C1 segment of cervical spinal cord (tissue), 14 donors: ENCODE measurements at places on chromosomes 3 and 15.

DNA sequence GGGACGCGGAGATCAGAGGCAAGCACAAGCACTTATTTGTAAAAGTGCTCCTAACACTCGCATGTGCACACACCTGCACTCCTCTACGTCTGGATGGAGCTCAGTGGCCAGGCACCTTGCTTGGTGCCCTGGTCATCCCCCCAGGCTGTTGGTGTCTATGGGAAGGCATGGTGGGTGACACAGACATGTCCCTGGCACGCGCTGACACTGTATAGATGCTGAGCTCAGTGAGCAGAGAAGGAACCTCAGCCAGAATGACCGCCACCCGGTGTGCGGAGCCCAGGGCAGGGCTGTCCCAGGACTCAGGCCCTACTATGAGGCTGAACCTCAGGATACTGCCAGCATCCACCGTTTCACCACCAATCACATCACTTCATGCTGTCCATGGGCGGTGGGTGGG, 64.5 kb downstream of the NIPA2 start:
- no peak for DNase-seq

DNA sequence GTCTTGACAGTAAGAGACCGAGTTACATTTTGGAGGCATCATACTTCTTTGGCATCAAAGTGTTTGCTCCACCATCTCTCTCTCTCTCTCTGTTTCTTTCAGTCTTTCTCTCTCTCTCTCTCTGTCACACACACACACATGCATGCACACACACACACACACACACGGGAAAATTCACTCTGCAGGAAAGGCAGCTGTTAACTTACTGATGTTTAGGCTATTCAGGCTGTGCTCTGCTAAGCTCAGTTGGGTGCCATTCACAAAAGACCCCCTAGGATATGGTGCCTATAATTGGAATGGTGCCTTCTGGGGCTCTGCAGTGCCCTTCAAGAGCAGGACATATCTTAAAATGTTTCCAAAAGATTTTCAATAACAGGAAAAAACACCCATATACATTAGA, 78.2 kb downstream of the KCNH8 start:
- no peak for DNase-seq

DNA sequence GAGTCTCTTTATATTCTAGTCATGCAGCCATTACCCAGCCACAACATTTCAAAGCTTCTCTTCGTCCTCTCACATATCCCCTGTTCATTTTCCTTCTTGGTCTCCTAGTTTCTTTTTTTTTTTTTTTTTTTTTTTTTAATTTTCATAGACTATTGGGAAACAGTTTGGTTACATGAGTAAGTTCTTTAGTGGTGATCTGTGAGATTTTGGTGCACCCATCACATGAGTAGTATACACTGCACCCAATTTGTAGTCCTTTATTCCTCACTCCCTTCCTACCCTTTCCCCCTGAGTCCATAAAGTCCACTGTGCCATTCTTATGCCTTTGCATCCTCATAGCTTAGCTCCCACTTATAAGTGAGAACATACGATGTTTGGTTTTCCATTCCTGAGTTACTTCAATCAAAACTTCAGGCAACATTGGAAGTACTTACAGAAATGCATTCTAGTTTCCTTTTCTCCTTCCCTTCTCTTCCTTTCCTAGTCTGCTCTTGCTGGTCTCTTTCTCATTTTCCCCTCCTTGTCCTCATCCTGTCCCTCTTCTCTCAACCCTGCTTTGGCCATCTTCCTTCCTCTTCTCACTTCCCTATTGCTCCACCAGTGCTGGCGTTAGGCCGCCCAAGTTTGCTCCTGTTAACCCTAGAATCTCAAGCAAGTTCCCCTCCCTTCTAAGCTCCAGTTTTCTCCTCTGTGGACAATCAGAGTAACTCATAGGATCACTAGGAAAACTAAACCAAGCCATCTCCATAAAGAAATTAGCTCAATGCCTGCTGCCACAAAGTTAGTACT, 4.8 kb downstream of the ATP8B4 start:
- DNase-seq = no peak

DNA sequence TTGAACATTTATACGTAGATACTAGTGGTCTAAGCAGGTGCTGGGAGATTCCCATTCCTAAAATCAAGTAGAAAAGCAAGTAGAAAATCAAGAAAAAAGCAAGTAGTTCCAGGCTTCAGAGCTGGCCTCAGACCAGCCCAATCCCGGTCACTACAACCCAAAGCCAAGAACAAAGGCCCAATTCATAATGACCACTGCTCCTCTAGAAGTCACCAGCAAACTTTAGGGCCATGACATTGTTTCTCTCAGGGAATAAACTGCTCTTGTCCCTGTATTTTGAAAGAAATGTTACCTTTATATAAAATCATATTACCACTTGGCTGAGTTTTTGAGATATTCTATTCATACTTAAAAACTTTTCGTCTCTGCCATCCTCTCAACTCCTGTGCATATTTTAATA, 106.3 kb upstream of the IL12A start:
- DNase-seq = peak; percentile 50

GRCh38 chr3:5126586-5126985, 4.5 kb downstream of the ARL8B start:
- no peak for DNase-seq

GRCh38 chr3:354432-354831, 157.9 kb downstream of the CHL1 start:
- no peak for DNase-seq

- DNase-seq = no peak
Measured at GRCh38 chr15:71469413-71469812, 340.9 kb upstream of the NR2E3 start.

DNA sequence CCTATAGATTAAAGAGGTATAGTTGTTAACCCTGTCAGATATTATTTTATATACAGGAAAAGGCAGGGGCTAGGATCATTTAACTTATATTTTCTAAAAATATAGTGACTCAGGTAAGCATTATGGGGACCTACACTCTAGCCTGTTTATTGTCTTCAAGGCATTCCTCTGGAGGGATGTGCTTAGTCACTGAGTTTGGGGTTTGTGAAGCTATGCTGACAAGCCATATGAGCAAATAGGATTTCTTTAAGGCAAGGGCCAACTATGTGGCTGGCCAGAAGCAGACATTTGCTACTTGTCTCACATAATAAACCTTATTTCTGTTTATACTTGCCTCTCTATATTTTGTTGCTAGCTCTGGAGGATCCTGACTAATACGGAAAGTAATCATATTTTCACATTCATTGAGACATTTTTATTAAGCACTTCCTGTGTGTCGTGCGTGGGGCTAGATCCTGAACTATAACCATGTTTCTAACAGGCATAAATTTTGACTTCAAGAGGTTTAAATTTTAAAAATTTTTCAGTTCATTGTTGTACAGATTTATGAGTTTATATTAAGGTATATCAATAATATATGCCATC, 153.4 kb downstream of the OTOL1 start:
- no peak for DNase-seq

- DNase-seq = no peak
Measured at GRCh38 chr15:80404057-80404760, at the start of gene ARNT2. TSS of gene ARNT2 (plus strand) at chr15:80404382. CDS start at chr15:80404516, 134 bp downstream.

DNA sequence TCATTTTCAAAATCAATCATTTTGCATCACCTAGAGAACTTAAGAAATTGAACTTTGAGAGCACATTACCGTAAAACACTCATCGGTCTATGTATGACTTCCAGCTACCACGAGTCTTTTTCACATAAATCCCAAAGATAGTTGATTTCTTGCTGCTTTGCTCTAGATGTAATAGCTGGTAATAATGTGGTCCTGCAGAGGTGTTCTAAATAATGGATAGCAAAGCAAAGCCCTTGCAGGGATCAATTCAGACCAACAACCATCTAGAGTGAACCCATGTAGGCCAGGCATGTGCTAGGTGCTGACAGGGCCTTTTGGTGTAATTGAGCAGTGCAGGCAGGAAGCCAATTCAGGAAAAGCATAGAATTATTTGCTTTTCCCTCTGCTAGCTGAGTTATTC, 26.1 kb upstream of the C3orf80 start:
- no peak for DNase-seq

- DNase-seq = no peak
Measured at GRCh38 chr3:121793078-121793477, 41.8 kb downstream of the IQCB1 start.

GRCh38 chr3:11053926-11054503, 61.5 kb downstream of the SLC6A1 start:
- DNase-seq = no peak

DNA sequence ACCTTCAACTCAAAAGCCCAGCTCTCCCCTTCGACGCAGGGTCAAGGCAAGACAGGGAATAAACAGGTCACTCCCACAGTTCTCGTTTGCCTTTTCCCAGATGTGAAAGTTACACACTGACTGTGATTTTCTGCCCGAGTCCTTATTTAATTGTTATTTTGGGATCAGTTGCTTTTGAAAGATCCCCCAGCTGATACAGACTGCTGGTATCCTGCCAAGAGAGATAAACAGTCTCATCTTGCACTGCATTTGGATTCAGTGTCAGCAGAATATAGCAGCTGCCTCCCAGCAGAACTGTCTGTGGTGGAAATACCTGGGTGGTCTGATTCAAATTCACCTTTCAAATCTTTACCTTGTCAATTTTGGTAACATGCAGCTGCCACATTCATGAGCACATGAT, 56.0 kb upstream of the FAM3D start:
- no peak for DNase-seq

GRCh38 chr3:103459815-103460214, 1025.0 kb downstream of the ZPLD1 start:
- no peak for DNase-seq

DNA sequence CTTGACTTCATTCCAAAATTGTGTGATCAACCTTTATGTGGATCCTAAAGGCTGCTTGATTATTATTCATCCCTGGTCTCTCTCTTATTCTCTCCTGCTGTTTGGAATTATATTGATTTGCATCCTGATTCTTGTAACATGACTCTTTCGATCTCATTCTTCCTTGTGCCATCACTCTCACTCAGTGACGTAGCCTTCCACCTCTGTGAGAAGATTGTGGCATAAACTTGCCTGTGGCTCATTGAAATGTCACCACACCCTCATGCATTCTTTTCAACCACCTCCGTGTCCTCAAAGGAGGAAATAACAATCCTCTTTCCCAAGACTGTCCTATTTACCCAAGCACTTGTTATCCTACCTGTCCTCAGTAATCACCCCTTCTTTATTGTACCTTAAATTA, 41.3 kb upstream of the GCNT3 start:
- DNase-seq = no peak

DNA sequence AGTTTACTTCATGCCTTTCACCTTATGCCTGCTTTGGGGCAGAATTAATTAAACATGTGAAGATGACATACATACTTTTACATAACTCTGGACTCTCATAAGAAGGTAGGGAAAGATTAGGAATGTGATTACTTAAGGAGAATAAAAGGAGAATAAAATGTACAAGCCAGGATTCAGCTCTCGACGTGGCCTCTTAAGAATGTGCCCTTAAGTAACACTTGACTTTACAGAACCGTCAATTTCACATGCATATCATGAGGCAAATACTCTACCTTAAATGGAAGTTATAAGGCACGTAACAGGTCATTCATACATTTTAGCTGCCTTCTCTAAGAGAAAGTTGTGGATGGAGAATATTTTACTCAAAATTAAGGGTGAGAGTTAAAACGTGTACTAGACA, 263.7 kb upstream of the LMCD1 start:
- DNase-seq = no peak
